ENCODE measurements at places on chromosomes 7 and 10.
A peak's percentile ranks its signal among the peaks of the same experiment; 100 is the strongest.

GRCh38 chr7:150801946-150802771, 1.6 kb downstream of the TMEM176A start:
- no peak for DNase-seq

DNA sequence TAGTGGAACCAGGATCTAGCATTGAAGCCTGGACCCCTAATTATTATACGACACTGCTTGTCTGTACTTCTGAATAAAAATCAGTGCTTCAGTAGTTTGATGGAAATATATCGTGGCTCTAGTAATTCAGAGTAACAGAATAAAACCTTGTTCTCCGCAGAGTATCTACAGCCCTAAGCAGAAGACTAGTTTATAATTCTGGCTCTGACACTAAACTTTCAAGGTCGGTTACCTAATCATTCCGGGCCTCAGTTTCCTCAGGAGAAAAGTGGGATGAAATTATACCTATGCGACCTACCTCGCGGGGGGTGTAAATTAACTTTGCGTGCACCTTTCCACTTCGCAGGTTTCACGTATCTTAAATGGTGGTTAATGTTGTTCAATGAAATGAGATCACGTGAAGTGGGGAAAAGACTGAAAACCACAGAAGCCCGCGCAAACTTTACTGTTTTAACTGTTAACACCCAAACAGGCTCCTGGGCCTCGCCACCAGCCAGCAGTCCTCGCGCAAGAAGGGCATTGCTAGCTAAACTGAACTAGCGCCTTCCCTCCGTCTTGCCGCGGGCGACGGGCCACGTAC, 615 bp downstream of the THAP5 start:
- no peak for DNase-seq

DNA sequence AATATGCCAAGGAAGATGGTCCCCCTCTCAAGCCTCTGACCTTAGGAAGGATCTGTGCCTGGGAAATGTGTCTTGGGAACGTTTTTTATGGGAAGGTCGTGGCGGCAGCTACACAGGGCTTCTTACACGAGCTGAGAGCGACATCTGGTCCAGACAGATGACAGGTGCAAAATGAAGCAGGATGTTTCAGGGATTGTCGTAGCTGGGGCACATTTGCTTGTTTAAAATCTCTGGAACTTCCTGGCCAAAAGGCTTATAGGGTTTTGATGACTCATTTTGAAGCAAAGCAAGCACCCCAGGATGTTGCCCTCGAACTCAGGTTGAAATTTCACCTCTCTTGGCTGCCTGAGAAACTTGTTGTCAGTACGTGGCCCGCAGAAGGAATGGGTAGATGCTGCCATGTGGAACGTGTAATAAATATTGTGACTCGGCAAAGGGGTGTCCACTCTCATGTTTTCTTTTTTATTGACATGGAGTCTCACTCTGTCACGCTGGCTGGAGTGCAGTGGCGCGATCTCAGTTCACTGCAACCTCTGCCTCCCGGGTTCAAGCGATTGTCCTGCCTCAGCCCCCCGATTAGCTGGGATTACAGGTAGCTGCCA, 117.5 kb downstream of the CAMK1D start:
- DNase-seq, result no peak

DNA sequence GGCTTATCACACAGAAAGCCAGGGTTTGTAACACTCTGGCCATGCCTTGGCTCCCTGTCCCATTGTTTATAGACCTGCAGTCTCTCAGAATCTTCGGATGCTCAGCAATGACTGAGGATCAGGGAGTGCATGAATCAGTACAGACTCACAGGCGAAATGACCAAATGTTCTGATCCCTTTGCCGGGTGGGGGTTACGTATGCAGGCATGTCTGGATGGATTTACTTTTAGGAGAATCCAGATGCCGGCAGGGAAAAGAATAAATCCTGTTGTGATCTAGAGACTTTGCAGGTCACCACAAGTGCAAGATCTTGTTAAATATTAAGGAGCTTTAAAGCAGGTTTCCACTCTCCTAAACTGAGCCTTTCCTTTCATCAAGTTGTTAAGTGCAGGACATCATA, 149.5 kb downstream of the SFMBT2 start:
- peak; percentile 34 for DNase-seq

DNA sequence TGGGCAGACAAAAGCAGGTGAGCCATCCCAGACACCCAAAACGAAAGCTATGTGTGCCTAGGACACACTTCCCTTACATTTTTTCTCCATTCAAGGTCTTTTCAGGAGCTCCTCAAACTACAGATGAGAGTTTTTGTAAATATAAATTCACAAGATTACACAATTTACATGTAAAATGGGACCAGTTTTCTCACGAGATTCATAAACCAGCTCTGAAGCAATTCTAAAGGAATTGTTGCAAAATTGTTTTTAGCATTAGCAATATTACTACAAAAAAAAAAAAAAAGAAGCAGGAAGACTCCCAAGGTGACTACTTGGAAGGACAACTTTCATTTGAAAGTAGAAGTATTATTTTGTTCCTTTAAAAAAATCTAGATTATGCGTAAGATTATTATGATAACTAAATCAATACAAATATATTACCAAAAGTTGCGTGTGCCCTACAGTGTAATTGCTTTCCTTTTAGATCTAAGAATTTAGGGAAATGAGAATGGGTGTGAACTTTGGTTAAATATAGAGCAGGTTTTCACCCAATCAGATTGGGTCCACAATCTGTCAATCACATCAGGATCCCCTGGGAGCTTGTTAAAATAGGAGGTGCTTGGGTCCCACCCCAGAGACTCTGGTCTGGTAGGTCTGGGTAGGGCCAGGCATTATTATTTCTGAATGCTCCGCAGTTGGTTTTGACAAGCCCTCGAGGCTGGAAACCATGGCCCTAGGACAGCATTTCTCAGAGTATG, 72.2 kb downstream of the TBXAS1 start:
- no peak for DNase-seq

- no peak for DNase-seq
Measured at GRCh38 chr7:155371884-155372781, 74.5 kb downstream of the INSIG1 start.

DNA sequence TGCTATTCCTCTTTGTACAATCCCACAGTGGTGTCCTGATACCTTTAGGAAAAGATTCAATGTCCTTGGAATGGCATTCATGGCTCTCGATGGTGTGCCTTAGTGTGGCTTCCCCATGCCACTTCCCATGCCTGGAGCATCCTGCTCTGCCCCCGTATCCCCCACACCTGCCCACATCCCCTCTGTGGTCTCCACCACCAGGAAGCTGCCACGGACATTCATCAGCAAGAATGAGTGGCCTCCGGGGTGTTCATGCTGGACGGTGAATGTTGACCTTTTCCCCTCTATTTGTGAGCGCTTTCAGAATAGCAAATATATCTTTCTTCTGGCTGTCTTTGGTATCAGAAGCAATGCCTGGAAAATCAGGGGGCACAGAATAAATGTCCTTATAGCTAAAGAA, 262.0 kb upstream of the NRP1 start:
- no peak for DNase-seq

- DNase-seq, result no peak
Measured at GRCh38 chr7:150375662-150376521, 3.2 kb upstream of the ZNF775 start.

DNA sequence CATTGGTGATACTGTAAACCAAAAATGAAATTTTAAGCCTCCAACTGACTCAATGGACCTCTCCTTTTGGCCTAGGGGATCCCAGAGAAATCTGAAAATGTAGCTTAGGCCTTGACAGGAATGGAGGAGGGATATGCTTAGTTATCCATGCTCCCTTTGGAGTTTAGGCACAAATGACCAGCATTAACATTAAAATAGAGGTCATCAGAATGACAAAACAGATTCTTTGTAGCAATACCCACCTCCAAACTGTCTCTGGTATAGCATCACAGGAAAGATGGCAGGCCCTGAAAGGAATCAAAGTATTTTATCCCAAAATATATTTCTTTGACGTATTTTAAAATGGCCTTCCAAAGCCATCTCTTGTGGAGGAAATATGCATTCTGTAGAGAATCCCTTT, 39.1 kb upstream of the LRRN3 start:
- DNase-seq, result no peak

GRCh38 chr7:102468478-102469350, 3.9 kb downstream of the LRWD1 start:
- DNase-seq, result peak; percentile 86

GRCh38 chr7:73718905-73719805, at the start of gene STX1A:
TSS of gene STX1A (minus strand) at chr7:73719669. CDS start at chr7:73719631, 38 bp downstream.
- DNase-seq, result peak; percentile 77

DNA sequence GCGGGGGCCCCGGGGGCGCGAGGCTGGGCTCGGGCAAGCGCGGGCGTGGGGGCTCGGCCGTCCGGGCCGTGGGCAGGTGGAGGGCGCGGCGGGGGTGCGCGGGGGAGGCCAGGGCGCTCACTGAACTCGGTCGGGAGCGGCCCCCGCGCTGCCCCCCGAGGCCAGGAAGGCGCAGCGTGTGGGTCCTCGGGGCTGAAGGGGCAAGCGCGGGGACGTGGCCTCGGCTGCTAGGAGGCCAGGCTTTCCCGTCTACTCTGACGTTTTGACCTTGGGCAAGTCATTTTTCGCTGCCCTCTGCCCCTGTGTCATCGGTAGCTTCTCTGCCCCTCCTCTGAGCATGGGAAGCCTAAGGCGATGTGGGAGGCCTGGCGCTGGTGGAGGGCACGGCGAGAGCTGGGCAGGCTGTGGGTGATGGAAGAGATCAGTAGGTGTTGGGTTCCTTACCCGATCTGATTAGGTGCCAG, 441 bp downstream of the FBH1 start:
- peak; percentile 85 for DNase-seq

DNA sequence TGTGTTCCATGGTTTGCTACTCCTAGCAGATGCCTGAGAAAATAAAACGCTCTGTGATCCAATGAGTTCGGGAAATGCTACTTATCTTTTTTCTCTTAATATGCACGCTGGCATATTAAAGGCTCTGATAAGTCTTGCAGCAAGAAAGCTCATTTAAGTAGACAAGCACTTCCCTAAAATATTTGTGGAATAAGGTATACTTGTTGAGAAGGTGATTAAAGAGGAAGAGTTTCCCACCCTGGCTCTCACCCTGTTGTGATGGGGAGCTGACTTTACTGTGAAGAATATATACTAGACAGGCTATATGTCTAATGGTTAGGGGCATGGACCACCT, 279.4 kb downstream of the RPS24 start:
- no peak for DNase-seq

Data from adrenal gland (tissue), 19 donors.